ENCODE measurements at places on chromosomes 11 and 22.

GRCh38 chr11:112085822-112086421, 634 bp downstream of the TIMM8B start:
- peak overlapping the region; percentile 64 for H3K4me3 ChIP-seq
- peak overlapping the region; percentile 77 for H3K27ac ChIP-seq
- no peaks in the 10 kb centered on the region for H3K27me3 ChIP-seq

DNA sequence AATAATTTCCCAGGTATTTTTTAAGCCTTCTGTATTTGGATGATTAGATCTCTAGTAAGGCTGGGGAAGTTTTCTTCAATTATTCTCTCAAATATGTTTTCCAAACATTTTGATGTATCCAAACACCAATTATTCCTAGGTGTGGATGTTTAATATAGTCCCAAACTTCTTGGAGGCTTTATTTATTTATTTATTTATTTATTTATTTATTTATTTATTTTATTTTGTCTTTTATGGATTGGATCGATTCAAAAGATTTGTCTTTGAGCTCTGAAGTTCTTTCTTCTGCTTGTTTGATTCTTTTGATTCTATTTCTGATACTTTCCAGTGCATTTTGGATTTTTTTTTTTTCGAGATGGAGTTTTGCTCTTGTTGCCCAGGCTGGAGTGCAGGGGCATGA, 2267.9 kb upstream of the RAG2 start:
- no peaks in the 10 kb centered on the region for H3K4me1 ChIP-seq
- no peak overlapping the region for H3K4me3 ChIP-seq
- H3K27ac ChIP-seq = no peak overlapping the region
- no peaks in the 10 kb centered on the region for H3K27me3 ChIP-seq
- DNase-seq = no peak
- H3K36me3 ChIP-seq = no peaks in the 10 kb centered on the region

DNA sequence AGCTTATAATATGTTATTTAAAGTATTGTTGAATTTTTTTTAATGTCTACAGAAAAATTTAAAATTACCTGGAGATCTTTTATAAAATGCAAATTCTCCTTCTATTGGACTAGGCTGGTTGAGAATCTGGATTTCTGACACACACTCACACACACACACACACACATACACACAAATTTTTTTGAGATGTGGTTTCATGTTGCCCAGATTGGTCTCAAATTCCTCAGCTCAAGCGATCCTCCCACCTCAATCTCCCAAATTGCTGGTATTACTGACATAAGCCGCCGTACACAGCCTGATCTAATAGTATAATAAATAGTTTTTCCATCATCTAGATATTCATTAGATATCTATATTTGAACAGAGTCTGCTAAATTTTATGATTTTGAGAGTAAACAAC, 4.5 kb upstream of the RFPL1 start:
- H3K27ac ChIP-seq = no peak overlapping the region
- peaks cover 4% of the 10 kb centered on the region for H3K27me3 ChIP-seq
- H3K4me3 ChIP-seq = no peak overlapping the region
- no peak for DNase-seq
- no peaks in the 10 kb centered on the region for H3K4me1 ChIP-seq
- H3K36me3 ChIP-seq = no peaks in the 10 kb centered on the region

- no peaks in the 10 kb centered on the region for H3K27me3 ChIP-seq
- no peaks in the 10 kb centered on the region for H3K36me3 ChIP-seq
Observed at GRCh38 chr11:120235024-120235628, 4.8 kb upstream of the POU2F3 start.

- no peak for DNase-seq
- H3K4me1 ChIP-seq = no peaks in the 10 kb centered on the region
- no peaks in the 10 kb centered on the region for H3K27me3 ChIP-seq
- H3K36me3 ChIP-seq = no peaks in the 10 kb centered on the region
Observed at GRCh38 chr11:92644595-92645445, 324.6 kb upstream of the MTNR1B start.

GRCh38 chr11:115848080-115848479, 343.9 kb upstream of the CADM1 start:
- H3K36me3 ChIP-seq = no peaks in the 10 kb centered on the region
- no peak overlapping the region for H3K4me3 ChIP-seq
- no peak for DNase-seq
- no peaks in the 10 kb centered on the region for H3K27me3 ChIP-seq
- H3K4me1 ChIP-seq = no peaks in the 10 kb centered on the region

DNA sequence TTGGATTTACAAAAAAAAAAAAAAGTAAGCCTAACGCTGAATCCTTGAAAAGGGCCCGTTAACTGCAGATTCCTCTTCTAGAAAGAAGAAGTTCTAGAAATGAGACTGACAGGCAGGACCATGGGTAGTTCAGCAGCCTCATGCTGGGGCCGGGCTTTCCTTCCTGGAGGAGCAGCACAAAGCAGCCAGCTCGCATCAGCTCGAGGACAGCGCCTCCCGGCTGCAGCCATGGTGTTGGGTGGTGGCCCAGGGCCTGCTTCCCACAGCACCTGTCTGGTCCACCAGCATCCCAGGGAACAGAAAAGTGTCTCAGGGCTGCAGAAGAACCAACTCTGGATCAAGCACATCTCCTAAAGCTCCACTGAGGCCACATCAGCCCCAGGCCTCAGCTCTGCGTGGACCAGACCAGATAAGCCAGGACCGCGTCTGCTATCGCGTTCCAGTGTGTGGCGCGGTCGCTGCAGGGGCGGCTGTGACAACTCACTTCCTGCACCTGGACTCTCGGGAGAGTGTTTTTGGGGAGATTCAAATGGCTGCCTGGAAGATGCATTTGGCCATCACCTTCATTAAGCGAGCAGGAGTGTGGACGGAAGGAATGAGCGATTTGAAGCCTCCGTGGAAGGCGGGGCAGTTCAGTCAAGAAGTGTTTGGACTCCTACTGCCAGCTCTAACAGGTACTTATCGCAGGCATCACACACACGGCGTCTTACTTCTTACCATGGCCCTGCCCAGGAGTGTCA, 53.5 kb downstream of the MYH9 start:
- no peak overlapping the region for H3K4me3 ChIP-seq
- H3K4me1 ChIP-seq = peaks cover 95% of the 10 kb centered on the region
- H3K27ac ChIP-seq = peak overlapping the region; percentile 97
- H3K36me3 ChIP-seq = peaks cover 10% of the 10 kb centered on the region

GRCh38 chr11:69270941-69271340, 23.0 kb upstream of the MYEOV start:
- H3K27me3 ChIP-seq = no peaks in the 10 kb centered on the region
- no peak for DNase-seq
- H3K36me3 ChIP-seq = no peaks in the 10 kb centered on the region
- H3K4me3 ChIP-seq = no peak overlapping the region
- no peak overlapping the region for H3K27ac ChIP-seq

DNA sequence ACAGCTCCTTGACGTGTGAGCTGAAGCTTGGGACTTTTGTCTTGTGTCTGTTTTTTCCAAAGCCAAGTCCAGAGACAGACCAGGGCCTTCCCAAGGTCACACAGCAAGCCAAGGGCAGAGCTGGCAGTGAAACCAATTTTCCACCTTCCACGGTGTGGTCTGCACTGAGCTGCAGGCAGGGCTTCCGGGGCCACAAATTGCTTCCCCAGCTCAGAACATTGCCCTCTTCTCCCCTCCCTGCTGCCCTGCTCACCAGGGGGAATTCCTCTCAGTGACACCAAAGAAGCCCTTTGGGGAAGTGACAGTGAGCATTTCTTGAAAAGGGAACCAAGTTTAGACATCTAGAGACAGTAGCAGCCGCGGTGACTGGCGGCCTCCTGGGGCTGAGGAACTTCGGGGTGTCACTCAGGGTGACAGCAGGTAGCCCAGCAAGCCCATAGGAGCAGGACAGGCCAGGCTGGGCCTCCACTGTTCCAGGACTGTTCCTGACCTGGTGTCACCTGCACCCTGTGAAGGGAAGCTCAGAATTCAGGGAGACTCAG, 9.2 kb downstream of the FXYD2 start:
- no peak for DNase-seq
- no peaks in the 10 kb centered on the region for H3K27me3 ChIP-seq
- peak overlapping the region; percentile 46 for H3K27ac ChIP-seq
- H3K4me1 ChIP-seq = peaks cover 32% of the 10 kb centered on the region

- no peak for DNase-seq
- H3K4me3 ChIP-seq = no peak overlapping the region
- no peaks in the 10 kb centered on the region for H3K36me3 ChIP-seq
- peaks cover 8% of the 10 kb centered on the region for H3K4me1 ChIP-seq
- no peak overlapping the region for H3K27ac ChIP-seq
Observed at GRCh38 chr22:50498322-50498890, 9.1 kb downstream of the LMF2 start.

DNA sequence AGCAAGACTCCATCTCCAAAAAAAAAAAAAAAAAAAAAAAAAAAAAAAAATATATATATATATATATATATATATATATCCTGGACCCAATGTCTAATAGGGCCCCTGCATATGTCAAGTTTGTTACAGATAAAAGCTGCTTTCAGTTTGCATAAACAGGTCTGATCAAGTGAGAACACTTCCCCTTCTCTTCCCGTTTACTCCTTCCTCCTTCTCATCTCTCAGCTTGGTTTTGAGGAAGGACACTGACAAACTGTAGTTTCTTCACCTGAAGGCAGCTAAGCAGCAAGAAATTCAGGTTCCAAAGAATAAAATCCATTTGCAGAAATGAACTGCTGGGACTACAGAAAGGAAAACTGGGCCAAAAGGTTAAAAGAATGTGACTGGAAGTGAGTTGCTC, 11.7 kb downstream of the THOC5 start:
- H3K27me3 ChIP-seq = no peaks in the 10 kb centered on the region
- no peaks in the 10 kb centered on the region for H3K4me1 ChIP-seq
- H3K27ac ChIP-seq = no peak overlapping the region
- H3K36me3 ChIP-seq = peaks cover 67% of the 10 kb centered on the region
- no peak for DNase-seq

GRCh38 chr11:45098929-45099328, 47.5 kb upstream of the PRDM11 start:
- H3K4me3 ChIP-seq = no peak overlapping the region
- H3K27me3 ChIP-seq = no peaks in the 10 kb centered on the region
- H3K4me1 ChIP-seq = peaks cover 8% of the 10 kb centered on the region
- DNase-seq = peak; percentile 43
- no peak overlapping the region for H3K27ac ChIP-seq

Measured in vagina (tissue), 2 donors.